ENCODE measurements at places on chromosomes 3 and 15.

DNA sequence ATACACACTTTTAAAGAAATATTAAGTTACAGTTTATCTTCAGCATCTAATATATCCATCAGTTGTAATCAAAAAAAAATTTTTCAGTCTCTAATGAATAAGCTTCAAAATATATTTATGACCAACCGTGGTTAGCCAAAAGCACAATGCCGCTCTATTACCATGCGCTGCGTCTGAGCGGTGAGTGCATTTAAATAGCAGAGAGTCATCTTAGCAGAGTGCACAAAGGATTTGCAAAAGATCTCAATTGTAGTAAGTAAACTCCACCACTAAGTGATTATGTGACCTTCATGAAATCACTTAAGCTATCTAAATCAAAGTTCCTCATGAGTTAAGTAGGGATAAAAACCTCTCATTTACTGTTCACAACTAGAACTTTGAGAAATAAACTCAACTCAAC is 4.9 kb downstream of the TP63 start:
- DNase-seq = no peak

DNA sequence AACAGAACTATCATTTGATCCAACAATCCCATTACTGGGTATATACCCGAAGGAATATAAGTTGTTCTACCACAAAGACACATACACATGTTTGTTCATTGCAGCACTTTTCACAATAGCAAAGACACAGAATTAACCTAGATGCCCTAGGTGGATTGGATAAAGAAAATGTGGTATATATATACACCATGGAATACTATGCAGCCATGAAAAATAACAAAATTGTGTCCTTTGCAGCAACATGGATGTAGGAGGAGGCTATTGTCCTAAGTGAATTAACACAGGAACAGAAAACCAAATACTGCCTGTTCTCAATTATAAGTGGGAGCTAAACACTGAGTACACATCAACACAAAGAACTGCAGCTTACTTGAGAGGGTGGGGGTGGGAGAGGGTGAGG is 142.5 kb downstream of the IL20RB start:
- no peak for DNase-seq

- DNase-seq = no peak
These were observed 54.5 kb downstream of the NEK11 start for GRCh38 chr3:131081224-131081623.

DNA sequence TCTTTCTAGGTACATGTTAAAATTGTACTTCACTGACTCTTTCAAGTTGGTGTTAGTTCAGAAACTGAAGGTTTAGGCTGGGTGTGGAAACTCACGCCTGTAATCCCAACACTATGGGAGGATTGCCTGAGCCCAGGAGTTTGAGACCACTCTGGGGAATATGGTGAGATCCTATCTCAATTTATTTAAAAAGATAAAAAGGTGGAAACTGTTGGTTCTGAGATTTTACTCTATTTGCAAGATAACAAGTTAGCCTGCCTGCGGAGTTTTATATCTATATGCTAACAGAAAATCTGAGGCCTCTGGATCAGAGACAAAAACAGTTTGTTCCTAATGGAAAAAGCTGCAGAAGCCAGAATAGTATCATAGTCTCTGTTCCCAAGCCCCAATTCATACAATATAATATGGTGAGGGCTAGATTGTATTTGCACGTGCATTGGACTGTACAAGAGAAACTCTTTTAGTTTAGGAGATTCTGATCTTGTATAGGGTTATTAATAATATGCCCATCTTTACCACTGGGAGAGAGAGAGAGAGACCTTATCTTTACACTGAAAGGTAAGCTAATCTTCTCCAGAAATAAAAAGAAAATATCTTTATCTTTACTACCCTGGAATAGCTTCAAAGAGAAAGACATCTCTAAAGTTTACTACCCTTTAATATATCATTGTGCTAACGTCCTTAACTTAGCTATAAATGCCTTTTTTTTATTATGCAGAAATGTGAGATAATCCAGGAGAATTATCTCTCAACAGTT is 1267.6 kb downstream of the OTOL1 start:
- no peak for DNase-seq

- no peak for DNase-seq
These were observed 129.1 kb upstream of the CNTN6 start for GRCh38 chr3:963755-964154.

- no peak for DNase-seq
These were observed 138.0 kb upstream of the ALCAM start for GRCh38 chr3:105228696-105229095.

GRCh38 chr15:49830391-49830790 is 209.5 kb downstream of the DTWD1 start:
- no peak for DNase-seq

GRCh38 chr3:129413687-129414506 is 14.5 kb downstream of the EFCAB12 start:
- DNase-seq = no peak

DNA sequence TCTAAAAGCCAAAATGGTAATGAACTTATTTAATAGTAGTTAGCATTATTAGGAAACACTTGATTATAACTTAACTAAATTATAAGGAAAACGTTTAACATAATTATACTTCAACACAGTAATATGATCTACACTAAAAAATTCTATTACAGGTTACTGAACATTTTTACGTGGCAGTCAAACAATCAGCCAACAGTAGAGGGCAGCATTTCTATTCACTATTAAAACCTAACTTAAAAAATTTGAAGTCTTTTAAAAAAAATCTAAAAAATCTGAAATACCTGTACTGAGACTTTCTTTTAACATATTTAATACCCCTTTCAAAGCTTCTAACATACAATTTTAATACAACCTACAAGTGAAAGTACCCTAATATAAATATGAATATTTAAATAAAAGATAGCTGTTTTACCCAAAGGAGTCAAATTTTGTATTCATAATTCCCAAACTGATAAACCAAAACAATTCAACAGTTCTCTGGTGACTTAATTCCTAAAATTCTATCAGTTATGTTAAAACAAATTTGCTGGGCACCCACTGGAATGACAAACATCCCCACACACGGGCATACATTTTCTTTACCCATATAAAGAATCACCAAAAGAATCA is 41.5 kb downstream of the DLG1 start:
- peak; percentile 55 for DNase-seq

DNA sequence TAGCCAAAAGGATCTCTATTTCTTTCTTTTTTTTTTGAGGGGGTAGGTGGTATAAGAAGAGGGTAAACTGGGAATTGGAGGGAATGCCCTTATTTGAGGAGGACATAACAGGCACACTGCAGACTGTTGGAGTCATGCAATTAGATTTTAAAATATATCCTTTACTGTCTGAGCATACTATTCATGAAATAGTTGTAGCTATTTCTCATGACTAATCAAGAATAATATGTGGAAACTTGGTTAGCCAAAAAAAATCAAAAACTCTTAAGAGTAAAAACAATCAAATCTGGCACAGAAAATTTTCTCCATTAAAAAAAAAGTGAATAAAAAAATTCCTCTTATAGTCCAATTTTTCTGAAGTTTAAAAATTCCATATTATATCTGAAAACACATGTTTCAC is 174.9 kb downstream of the SCAPER start:
- no peak for DNase-seq

DNA sequence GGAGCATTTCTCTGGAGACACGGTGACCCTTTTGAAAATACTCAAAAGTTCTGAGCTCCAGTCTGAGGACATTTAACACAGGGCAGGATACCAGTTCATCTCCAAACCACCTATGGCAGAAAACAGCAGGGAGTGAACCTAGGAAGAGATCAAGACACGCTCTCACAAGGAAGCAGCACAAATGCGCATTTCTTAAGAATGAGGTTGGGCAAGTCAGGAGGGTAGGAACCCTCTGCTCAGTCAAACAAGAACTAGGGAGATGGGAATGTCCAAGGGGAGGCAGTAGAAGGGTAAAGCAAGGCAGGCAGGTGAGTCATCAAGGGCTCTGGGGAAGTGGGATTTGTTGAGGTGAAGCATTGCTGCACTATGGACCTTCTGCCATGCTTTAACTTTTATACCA is 60.3 kb upstream of the PSMD6 start:
- no peak for DNase-seq
